Body of pancreas (tissue), 4 donors: ENCODE measurements at places on chromosomes 5 and 9.

DNA sequence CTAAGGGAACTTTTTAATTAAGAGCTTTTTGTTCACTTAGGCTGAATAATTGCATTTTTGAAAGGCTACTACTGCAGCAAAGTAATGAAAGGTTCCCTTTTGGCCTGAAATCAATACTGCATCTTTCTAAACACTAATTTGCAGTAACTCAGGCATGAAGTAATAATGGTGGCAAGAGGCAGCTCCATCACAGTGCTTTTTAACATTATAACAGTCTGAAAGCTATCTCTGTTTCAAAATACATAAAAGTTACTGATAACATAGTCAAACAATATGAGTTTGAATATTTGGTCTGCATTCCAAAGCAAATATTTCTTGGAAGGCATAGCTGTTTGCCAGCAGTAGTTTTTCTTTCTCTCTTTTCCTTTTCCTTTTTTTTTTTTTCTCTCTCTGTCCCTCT, 113.4 kb downstream of the FBN2 start:
- no peak for DNase-seq

GRCh38 chr9:79962836-79963235, 391.1 kb downstream of the TLE4 start:
- DNase-seq, result no peak

DNA sequence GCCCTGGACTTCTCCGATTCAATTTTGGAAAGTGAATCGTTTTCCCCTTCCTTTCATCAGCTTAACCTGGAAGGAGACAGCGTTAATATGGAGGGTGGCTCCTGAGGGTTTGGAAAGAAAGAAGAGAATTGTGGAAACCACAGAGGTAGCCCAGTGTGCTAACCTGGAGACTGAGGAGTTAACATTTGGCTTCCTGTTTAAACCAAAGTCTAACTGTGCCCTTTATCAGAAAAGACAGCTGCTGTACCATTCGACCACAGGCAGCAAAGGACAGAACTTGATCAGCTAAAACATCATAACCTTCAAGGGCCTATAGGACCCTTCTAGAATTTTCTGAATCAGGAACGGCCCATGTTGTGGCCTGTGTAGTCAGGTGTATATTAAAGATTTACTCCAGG, 735 bp downstream of the IDNK start:
- DNase-seq, result no peak

- DNase-seq, result peak; percentile 77
These were observed 18.7 kb upstream of the RNF130 start for GRCh38 chr5:180090098-180090768.

DNA sequence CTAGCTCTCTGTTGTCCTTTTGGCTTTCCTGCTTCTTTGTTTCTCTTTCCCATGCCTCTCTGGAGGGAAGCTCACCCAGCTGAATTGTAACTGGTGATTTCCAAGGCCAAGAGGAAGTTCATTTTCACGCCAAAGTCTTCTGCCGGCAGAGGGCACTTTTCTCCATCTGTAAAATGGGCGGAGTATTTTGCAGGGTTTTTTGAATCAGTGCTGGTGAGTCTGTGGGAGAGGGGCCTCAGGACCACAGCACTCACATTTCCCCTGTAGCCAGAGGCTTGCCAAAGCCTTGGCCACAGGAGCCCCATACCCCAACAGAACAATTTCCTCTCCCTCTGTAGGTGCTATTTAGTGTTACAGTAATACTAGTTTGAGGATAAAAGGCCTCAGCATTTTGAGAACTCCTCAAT, 42.3 kb upstream of the MATR3 start:
- DNase-seq, result no peak

DNA sequence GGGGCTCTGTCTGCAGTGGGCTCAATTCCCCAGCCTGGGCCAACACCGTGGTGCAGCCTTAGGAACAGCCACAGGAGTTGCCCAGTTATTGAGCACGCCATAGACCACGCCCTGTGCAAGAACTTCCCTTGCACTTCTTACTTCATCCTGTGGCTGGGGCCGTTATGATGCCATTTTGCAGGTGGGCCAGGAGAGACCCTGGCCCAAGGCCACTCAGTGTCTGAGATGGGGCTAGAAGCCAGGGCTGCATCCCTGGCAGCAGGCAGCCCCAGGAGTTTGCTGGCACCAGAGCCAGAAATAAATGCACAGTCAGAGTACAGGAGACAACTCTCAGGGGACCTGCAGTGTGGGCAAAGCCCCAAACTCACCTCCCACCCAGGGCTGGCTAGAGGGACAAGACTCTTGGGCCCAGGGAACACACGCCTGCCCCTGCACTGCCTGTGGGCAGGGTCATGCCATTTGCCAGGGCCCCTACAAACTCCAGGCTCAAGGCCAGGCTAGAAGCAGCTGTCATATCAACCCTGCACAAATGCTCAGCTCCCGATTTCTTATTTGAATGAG, 6.7 kb downstream of the CORO2A start:
- DNase-seq, result no peak

DNA sequence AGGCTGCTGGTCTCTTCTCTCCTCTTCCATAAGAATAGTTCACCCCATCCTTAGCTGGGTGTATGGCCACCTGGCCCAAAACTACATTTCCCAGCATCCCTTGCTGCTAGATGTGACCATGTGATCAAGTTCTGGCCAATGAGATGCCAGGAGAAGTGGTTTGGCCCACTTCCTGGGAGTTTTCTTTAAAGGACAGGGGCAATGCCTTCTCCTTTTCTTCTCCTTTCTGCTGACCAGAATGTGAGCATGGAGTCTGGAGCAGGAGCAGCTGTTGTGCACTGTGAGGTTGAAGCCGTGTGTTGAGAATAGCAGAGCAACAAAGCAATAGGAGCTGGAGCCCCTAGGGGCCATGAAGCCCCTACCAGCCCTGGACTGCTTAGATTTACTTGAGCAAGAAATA, 36.8 kb downstream of the C9orf50 start:
- DNase-seq, result peak; percentile 84

GRCh38 chr9:27925815-27926214, 352.5 kb upstream of the C9orf72 start:
- no peak for DNase-seq

DNA sequence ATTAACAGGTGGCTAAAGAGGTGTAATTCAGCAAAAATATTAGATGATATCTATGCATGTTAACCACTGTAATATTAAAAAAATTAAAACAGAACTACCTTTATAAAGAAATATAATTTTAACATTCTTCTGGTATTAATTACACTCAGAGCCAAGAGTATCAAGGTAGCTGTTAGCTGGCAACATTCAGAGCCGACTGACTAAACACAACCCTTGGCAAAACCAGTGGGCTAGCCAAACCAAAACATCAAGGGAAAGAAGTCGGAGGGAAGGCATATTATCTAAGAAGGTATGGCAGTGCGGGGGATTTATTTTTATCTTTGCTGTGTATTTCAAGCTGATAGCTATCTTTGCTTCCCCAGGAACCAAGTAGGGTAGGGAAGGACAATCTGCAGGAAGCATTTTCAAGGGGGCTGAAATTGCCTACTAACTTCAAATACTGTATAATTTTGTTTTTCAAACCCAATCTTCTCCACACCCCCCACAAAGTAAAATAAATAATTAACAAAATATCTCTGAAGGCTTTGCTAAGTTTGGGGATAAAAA, 24.0 kb downstream of the ELL2 start:
- DNase-seq, result no peak

GRCh38 chr5:51651889-51652288, 268.6 kb downstream of the ISL1 start:
- no peak for DNase-seq

DNA sequence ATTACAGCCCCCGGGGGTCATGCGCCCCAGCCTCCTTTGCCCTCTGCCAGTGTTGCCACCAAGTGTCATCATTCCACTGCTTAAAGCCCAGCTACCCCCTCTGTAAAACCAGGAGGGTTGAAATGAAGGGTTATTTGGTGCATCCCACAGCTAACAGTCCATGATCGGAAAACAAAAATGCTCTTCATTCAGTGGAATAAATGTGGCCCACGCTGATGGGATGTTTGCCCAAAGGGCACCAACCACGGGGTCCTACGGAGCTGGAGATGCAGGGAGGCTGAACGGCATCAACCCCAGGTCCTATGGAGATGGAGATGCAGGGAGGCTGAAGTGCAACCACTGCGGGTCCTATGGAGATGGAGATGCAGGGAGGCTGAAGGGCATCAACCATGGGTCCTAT, 218.5 kb upstream of the IRX1 start:
- no peak for DNase-seq

DNA sequence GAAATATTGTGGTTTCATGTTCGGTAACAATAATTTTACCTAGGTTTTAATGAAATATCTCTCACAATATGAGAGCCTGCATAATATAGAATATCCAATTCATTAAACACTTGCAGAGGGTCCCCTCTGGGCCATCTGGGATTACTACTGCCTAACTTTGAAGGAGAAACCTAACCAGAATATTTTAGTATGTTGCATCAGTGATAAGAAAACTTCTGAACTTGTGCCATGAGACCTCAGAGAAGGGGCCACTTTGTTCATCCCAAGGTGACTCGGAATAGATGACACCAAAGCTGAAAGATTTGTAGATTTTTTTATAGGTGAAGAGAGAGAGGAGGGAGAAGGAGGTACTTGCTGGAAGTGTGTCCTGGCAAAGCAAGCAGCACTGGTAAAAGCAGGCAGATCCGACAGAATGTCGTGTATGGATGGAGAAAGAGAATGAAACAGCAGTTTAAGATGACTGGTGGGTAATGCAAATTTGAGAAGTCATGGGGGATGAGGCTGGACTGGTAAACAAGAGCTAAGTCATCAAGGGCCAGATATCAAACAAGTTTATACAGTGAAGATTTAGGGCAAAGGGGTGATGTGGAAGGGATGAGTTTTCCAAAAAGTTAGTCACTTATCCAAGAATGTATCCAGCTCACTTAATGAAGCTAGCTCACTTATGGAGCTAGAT, 372.3 kb downstream of the ADGRV1 start:
- no peak for DNase-seq

- DNase-seq, result no peak
These were observed 56.9 kb downstream of the PAM start for GRCh38 chr5:102811972-102812371.

GRCh38 chr5:181111010-181111409, 20.0 kb downstream of the OR2V1 start:
- DNase-seq, result no peak

GRCh38 chr5:61591859-61592258, 259.8 kb downstream of the ZSWIM6 start:
- no peak for DNase-seq

GRCh38 chr5:141637767-141638419, 1.1 kb downstream of the RELL2 start:
- peak; percentile 62 for DNase-seq

GRCh38 chr5:83957188-83957587, 236.5 kb upstream of the HAPLN1 start:
- DNase-seq, result no peak

DNA sequence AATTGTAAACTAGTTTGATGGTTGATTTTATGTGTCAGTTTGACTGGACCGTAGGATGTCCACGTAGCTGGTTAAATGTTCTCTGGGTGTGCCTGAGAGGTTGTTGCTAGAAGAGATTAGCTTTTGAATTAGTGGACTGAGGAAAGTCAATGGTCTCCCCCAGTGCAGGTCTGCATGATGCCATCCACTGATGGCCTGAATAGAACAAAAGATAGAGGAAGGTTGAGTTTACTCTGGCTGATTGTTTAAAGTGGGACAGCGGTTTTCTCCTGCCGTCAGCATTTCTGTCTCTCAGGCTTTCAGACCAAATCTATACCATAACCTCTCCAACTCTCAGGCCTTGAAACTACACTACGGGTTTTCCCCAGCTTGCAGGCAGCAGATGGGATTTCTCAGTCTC, 899.2 kb upstream of the WWC1 start:
- DNase-seq, result no peak

GRCh38 chr5:118293378-118293777, 695.0 kb downstream of the DTWD2 start:
- DNase-seq, result no peak

DNA sequence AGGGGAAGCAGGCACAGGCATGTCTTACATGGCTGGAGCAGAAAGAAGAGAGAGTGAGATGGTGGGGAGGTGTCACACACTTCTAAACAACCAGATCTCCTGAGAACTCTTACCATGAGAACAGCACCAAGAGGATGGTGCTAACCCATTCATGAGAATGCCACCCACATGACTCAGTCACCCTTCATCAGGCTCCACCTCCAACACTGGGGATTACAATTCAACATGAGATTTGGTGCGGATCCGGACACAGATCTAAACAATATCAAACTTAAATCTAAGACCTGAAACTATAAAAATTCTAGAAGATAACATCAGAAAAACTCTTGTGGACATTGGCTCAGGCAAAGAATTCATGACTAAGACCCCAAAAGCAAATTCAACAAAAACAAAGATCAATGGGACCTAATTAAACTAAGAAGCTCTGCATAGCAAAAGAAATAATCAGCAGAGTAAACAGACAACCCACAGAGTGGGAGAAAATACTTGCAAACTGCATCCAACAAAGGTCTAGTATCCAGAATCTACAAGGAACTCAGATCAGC, 65.4 kb downstream of the SPATA31C2 start:
- no peak for DNase-seq

- DNase-seq, result no peak
These were observed 40.3 kb downstream of the ADAM19 start for GRCh38 chr5:157535042-157535865.

DNA sequence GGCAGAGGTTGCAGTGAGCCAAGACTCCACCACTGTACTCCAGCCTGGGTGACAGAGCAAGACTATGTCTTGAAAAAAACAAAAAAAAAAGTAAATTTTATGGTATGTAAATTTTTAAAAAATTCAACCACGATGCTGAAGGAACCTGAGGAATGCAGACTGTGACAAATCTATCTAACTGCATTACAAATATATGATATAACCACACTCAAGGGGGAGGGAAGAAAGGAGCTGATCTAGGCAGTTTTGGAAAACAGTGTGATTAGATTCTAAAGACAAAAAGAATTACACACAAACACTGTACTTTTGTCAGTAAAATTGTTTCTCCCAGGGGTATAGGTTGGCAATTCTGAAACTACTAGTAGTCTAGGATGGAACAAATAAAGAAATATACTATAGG, 17.0 kb downstream of the LARS1 start:
- DNase-seq, result no peak

- DNase-seq, result no peak
These were observed 109.3 kb upstream of the DHFR start for GRCh38 chr5:80763873-80764647.

DNA sequence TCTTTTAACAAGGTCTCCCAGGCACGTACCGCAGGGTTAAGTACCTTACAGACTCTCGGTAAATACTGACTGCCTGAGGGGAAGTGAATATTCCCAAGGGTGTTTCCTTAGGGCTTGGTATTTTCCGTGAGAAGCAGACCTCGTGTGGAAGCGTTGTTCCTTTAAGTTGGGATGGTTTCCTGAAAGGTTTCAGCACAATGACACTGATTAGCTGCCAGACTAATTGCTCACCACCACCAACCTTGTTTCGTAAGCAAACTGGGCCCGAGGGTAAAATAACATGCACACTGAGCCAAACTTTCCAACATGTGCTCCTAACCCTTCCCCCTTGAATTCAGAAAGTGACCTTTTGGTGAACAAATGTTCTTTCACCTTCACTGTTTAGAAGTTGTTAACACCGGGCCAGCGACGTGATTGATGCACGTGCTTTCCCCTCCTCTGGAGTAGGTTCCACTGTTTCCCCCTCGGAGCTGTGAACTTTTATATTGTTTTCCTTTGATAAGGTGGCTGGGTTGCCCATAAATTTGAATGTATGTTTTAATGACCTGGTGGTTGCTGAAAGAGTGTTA, 128.1 kb upstream of the RPS23 start:
- no peak for DNase-seq
